ENCODE measurements at places on chromosomes 1 and 21.

DNA sequence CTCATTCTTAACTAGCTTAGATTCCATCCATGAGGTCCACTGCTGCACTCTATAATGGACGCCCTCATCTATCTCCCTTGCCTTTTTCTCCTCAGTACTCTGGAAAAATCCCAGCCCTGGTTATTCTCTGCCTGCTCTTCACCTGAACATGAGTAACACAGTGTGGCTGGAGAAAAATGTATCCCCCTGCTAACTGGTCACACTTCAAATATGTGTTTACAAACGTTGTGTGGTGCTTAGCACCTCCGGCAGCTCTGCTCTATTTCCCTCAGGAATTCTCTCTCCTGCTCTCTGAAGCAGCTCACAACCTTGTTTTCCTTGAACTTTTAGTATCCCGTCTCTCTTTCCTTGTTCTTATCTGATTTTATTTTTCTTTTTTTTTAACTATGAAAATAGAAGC is 4.1 kb downstream of the SCCPDH start:
- no peak for DNase-seq

DNA sequence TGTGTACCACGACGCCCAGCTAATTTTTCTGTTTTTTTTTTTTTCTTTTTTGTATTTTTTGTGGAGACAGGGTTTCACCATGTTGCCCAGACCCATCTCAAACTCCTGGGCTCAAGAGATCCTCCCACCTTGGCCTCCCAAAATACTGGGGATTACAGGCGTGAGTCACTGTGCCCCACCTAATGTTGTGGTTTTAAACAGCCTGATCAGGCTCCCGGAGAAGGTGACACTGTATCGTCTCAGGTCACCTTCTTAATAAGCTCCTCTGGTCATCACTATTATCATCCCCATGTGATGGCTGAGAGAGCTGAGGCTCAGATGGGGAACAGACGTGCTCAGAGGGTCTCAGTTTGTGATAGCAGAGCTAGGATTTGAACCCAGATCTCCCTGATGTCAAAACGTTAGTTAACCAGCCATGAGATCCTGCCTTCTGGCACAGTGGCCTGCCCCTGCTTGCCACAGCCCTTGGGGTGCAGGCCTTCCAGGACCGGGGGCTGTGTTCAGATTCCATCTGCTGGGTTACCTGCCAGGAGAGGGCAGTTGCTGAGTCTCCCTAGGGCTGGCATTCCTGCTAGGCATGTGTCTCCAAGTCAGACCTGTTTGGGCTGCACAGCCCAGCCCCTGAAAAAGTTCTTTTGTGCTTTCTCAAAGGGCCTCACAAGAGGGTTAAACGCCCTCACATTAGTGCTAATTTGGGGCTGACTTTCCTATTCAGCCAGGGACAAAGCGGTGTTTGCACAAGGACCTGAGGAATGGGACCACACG is 32.7 kb upstream of the GRHL3 start:
- no peak for DNase-seq

DNA sequence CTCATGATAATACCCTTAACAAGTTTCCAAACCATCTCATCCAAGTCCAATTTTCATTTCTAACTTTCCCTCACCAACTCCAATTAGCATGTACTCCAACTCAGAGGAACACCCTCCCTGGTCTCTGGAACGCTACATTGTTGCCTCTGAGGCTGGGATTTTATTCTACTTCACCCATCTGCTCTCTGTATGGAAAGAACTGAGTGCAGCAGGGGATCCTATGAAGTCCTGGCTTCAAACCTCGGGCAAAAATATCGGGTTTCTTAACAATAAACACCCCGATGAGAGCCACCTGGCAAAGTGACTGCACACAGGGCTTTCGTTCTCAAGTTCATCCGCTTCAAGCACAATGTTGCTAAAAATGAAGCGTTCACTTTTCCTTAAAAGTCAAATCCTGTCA is 99.6 kb downstream of the CRB1 start:
- DNase-seq: no peak

GRCh38 chr1:59949648-59950047 is 23.1 kb upstream of the CYP2J2 start:
- DNase-seq: no peak

- no peak for DNase-seq
These were observed 179.7 kb downstream of the TNFSF18 start for GRCh38 chr1:172870901-172871606.

DNA sequence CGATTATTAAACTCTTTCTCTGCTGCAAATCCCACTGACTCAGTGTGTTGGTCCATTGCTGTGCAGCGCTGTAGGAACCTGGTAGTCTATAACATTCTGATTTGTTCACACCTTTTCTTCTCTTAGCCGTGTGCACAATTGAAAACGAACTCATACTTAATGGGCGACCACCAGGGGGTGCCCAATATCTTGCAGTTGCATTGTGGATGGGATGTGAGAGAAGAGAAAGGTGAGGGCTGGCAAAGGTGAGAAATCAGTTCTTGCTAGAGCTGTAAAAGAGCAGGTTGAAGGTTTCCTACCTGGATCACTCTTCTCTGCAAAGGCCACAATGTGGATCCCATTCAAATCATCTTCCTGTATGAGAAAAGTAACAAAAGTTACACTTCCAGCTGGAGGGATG is 51.0 kb downstream of the CASQ2 start:
- DNase-seq: no peak

- DNase-seq: no peak
These were observed 52.0 kb downstream of the TGFBR3 start for GRCh38 chr1:91833946-91834345.

- DNase-seq: no peak
These were observed 37.7 kb downstream of the CSMD2 start for GRCh38 chr1:34127006-34128000.

- no peak for DNase-seq
These were observed 203.2 kb downstream of the RHOU start for GRCh38 chr1:228938537-228938901.

DNA sequence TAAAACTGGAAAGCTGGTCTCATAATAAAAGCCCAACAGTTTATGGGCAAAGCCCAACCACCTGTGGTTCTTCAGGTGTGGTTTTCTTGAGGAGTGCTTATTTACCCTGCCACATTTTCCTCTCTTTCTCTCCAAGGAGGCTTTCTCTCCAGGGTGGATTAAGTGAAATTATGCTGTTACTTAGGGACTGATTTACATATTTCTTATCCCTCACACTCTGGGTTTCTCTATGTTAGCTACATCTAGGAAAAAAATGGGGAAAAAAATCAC is 4.8 kb downstream of the TBX19 start:
- DNase-seq: no peak

GRCh38 chr1:219220945-219221344 is 47.3 kb downstream of the LYPLAL1 start:
- no peak for DNase-seq

DNA sequence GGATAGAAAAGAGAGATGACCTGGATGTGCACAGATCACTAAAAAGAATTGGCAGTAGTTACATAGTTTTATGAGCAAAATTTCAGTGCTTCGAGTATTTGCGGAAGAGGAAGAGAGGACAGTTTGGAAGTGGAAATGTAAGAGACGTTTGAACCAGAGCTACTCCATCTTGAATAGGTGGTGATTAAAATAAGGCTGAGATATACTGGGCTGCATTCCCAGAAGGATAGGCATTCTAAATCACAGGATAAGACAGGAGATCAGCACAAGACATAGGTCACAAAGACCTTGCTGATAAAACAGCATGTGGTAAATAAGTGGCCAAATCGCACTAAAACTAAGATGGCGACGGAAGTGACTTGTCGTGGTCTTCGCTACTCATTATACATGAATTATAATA is 453.3 kb downstream of the COL11A1 start:
- DNase-seq: no peak

DNA sequence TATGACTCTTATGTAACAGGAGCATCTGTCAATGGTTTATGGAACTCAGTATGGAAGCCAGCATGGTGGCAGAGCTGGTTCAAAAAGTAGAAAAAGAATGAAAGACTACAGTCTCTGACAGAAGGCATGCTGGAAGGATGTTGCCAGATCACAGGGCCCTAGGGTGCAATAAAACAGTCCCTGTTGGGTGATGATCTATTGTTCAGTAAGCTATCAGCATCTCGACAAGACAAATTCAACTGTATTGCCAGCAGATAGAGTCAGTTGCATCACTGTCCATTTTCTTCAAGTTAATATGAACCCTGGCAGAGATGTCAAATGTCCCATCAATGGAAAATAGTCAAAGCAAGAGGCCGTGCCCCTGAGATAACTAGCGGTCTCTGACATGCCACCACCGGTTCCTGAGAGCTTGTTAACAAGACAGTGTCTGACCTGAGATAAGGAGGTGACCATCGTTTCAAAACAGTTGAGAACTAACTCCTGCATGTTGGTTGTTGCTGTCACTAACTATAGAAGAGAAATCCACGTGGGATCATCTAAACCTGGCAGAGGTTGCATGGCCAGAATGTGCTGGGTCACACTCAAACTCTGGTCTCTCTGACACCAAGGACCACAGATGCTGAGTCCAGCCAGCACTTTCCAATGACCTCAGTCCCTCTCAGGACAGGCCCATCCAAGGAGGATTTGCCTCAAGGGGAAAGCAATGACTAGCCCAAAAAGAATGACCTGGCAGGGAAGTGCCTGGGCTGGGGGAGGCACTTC is 125.9 kb downstream of the RIPK4 start:
- DNase-seq: no peak

DNA sequence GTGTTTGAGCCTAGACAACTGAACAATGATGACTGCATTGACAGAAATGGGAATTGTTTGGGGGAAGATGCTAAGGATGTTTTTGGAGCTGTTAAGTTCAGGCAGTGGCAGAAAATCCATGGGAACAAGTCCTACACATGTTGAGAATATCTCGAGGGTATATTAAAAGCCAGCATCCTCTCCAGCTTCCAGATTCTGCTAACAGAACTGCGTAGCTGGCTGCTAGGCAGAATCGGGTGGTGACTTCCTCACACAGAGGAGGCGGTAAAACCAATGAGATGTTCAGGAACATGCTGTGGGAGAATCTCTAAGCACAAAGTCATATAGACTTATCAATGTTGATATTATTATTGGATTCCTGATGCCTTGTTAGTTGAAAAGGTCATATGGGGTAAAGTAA is 14.8 kb downstream of the FAM163A start:
- no peak for DNase-seq

DNA sequence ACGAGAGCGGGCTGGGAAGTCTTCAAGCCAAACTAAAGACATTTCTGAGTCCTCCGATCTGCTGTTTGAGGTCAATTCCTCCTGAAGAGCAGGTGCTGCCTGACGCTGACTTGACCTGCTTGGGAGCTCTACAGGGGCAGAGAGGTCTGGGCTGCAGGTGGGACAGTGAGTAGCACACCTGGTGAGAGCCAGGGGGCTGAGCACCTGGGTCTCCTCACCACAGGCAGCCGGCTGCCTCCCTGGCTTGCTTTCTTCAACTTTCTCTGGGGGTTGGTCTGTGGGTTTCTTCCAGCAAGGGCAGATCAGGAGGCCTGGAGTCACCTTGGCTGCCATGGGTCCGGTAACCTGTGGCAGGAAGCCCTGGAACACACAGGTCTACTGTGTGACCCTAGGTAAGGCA is 107.4 kb upstream of the EDN2 start:
- no peak for DNase-seq

- no peak for DNase-seq
These were observed 140.8 kb upstream of the RAB4A start for GRCh38 chr1:229130028-229130668.

GRCh38 chr1:12340544-12340930 is 110.7 kb downstream of the VPS13D start:
- DNase-seq: no peak

GRCh38 chr1:12166834-12167492 is at the start of gene TNFRSF1B:
Gene TNFRSF1B (plus strand): TSS chr1:12166991. CDS start chr1:12167092, 101 bp downstream.
- DNase-seq: peak; percentile 24

GRCh38 chr1:166197141-166197540 is 30.3 kb upstream of the FAM78B start:
- no peak for DNase-seq

DNA sequence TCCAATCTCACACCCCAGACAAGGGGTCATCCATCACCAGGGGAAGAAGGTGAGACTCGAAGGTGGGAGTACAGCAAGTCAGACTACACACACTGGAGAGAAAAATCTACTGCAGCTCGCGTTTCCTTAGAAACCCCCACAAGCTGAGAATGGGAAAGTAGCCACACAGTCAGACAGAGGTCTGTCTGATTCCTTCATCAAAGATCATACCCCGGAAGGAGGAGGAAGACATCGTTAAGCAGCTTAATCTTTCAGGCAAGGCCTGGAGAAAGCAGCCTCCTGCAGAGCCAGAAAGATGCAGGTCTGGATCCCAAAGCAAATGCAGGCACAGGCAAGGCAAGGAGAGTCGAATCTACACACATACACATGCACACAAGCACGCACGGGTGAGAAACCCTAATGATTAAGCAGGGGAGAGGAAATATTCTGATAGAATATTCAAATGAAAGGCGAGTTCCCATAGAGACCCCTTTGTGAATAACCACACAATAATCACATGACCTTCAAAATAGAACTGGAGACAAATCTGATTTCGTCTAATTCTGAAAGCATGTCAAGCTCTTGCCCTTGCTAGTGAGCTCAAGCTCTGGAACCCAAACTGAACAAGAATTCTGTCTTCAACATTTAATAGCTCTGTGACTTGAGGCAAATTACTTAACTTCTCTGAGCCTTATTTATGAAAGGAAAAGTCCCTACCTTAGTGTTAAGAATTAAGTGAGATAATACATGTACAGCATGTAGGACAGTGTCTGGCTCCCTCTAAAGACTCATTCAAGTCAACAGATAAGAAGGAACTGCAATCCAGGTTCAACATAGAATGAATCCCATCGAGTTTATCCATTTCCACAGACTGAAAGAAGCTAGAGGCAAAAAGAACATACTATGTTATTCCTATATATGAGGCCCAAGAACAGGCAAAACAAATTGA is 387.8 kb downstream of the OMA1 start:
- no peak for DNase-seq

DNA sequence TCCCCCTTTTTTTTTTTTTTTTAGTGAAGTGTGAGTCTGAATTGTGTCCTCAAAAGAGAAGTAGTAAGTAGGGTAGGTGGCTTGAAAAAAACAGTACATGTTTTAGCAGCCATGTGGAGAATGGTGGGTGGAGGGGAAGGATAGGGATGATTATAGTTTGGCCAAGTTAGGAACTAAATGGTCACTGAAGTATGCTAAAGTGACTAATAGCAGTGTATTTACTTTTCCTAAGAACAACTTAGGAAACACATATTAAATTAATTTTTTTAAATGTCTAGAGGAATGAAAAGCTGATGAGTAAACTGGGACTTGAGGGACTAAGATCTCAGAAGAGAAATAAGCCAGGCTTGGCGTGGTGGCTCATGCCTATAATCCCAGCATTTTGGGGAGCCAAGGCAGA is 55.5 kb downstream of the PLA2G4A start:
- no peak for DNase-seq

- DNase-seq: no peak
These were observed 2.2 kb downstream of the ELOA start for GRCh38 chr1:23745515-23745914.

- no peak for DNase-seq
These were observed 12.4 kb downstream of the HS2ST1 start for GRCh38 chr1:86926883-86927282.

GRCh38 chr1:230342019-230342418 is 84.1 kb downstream of the PGBD5 start:
- DNase-seq: no peak

Data from activated naive CD4-positive, alpha-beta T cell (primary cell).